ENCODE measurements at places on chromosomes 4 and X.

- DNase-seq, result no peak
These were observed 47.4 kb upstream of the AGA start for GRCh38 chr4:177489471-177490246.

- no peak for DNase-seq
These were observed 105.9 kb downstream of the SH3RF1 start for GRCh38 chr4:169164669-169165415.

GRCh38 chr4:7052313-7052712 is 9.1 kb downstream of the TADA2B start:
- no peak for DNase-seq

DNA sequence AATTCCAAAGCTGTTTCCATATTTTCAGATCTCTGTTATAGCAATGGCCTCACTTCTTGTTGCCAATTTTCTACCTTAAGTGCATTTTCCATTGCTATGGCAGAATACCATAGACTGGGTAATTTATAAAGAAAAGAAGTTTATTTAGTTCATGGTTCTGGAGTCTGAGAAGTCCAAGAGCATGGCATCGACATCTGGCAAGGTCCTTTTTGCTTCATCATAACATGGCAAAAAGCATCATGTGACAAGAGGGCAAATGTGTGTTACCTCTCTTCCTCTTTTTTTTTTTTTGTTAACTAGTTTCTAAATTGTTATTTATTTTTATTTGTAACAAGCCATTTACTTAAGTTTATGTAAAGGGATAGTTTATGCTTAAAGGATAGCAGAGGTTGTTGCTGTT is 45.2 kb upstream of the SYTL5 start:
- DNase-seq, result no peak

DNA sequence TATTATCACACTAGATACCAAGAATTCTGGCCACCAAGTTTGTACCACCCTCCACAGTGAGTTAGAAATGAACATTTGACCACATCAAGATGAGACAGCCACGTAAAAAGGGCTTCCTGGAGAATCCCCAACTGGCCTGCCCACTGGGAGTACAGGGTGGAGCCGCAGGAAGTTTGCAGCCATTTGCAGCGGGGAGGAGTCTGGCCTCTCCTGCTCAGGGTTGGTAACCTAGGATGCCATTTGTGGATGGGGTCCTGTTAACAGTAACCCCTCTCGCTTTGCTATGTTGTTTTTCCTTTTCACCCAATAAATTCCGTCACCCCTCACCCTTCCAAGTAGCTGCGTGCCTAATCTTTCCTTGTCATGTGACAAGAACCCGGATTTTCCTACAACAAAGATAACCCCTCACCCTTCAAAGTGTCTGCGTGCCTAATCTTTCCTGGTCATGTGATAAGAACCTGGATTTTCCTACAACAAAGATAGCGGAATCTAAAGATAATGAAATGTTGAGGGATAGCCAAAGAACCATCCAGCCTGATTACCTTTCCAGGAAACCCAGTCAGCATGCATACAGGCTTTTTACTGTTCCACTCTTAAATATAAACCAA is 245.4 kb downstream of the NAF1 start:
- DNase-seq, result no peak

DNA sequence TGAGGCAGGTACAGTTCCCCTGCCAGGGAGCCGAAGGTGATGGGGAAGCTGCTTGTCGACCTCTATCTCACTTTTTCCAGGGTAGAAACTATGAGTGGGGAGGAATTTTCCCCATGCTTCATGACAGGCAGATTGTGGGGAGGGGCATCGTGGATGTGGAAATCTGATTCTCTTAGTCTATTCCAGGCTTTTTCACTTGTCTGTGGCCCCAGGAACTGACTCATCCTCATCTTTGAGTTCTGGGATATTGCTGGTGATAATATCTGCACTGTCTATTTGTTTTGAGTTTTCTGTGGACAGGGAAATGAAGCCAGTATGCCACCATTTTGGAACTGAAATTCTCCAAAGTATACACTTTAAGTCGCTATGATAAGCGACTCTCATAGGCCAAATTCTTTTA is 7.6 kb upstream of the TLR2 start:
- no peak for DNase-seq

- DNase-seq, result no peak
These were observed at the start of gene MAGED2 for GRCh38 chrX:54807524-54808108. MAGED2 (plus strand) TSS chrX:54807745; CDS start chrX:54809332, 1,587 bp downstream.

DNA sequence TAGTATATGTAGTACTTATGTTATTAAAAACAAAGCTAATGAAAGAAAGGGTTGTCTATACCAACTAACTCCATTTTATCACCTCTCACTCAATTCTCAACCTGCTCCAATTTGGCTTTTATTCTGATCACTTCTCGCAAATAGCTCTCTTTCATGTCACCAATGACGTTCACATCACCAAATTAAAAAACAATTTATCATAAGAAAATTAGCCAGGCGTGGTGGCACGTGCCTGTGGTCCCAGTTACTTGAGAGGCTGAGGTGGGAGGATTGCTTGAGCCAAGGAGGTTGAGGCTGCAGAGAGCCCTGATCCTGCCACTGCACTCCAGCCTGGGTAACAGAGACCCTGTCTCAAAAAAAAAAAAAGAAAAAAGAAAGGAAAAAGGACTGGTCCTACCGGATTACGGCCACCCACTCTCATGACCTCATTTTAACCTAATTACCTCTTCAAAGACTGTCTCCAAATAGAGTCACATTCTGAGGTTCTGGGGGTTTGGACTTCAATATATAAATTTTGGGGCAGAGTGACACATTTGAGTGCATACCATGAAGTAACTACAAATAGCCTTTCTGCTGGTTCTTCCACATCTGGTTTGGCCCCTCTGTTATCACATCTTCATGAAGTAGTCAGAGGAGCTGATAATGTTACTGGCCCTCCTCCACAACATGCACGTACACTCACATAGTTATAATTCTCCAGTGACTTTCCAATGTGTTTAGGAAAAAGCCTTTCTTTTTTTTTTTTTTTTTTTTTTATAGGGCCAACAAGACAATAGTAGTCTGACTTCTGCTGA is 15.8 kb upstream of the RBMX start:
- DNase-seq, result no peak

DNA sequence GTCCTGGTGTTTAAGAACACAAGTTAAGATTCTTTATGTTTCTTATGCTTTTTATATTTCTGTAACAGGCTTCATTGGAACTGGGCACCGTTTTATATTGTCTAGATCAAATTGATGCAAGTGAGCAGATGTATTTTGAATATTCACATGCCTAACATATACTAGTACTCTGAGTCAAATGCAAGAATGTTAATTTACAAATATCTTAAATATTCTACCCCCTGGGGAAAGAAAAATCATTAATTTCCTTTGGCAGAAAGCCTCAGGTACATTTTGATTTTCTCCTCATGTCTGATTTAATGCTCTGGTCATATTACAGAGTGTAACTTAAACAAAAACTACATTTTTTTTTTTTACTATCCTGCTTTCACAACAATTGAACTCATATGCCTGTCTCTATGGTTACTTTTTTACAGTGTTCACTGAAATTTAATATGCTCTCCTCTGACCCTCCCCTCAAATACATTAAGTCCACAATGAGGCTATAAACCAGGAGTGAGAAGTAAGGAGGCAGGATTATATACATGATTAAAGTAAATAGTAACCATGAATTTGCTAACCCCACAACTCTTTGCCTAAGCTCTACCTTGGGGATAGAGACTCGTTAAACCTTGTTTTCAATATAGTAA is 2.4 kb upstream of the NSUN7 start:
- DNase-seq, result no peak

DNA sequence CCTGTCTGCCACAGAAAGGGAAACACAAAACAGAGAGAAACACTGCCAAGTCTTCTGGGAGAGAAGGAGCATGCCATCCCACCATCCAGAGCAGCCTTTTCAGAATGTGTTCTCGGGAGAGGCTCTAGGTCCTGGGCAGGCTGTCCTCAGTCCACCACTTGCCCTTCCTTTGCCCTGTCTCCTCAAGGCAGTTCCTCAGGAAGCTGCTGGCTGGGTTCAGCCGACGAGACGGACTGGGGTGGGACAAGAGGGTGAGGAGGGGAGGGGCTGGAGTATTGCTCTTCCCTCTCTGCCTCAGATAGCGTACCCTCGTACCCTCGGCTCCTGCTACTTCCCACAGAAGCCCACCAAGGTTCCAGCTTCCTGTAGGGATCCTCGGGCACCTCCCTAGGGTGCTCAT is 26.6 kb upstream of the LGI2 start:
- no peak for DNase-seq

- DNase-seq, result no peak
These were observed 70.4 kb downstream of the METTL14 start for GRCh38 chr4:118755438-118756226.

DNA sequence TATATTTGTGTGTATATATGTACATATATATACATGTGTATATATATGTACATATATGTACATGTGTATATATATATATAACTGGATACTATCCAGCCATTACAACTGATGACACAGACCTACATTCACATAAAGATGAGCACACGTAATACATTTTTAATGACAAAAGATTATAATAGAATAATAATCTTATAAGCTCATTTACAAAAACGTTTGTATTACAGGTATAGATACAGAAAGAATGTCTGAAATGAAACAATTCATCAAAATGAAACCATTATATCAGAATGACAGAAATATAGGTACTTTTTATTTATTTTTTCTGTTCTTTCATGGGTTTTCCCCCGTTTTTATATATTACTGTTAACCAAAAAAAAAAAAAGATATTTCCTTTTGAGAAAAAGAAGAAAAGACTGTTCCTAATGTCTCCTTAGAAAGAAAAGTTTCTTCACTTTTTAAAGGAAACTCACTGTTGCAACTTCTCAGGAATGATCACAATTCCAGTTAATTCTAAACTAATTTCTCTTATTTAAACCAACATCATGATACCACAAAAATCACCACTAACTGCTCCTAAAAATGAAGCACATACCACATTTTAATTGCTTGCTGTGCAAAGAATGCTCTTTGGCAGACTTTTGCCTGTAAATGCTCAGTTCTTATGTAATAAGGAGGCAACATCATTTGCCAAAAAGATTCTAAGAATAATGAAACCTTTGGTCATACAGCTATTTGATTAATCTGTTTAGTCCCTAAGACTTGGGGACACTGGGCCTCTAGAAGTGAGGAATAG is 18.9 kb downstream of the LEF1 start:
- DNase-seq, result no peak

GRCh38 chrX:38768079-38768478 is 33.2 kb upstream of the MID1IP1 start:
- no peak for DNase-seq

DNA sequence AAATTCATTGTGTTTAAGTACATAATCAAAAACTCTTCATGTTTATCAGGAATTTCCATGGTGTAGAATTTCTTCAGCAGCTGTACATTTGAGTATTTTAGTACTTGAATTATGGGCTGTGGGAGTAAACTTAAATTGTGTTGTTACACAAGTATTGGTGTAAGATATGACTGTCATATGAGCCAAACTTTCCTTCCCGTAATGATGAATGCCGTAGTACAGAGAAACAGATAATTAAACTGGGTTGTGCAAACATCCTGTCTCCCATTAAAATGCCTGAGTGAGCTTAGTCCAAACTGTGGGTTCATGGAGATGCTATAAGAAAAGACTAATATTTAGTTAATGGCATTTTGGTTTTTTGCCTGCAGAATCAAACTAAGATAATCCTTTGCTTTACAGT is 159.2 kb downstream of the SLC4A4 start:
- DNase-seq, result no peak

- no peak for DNase-seq
These were observed 368.6 kb upstream of the CXorf51A start for GRCh38 chrX:147183161-147183560.

DNA sequence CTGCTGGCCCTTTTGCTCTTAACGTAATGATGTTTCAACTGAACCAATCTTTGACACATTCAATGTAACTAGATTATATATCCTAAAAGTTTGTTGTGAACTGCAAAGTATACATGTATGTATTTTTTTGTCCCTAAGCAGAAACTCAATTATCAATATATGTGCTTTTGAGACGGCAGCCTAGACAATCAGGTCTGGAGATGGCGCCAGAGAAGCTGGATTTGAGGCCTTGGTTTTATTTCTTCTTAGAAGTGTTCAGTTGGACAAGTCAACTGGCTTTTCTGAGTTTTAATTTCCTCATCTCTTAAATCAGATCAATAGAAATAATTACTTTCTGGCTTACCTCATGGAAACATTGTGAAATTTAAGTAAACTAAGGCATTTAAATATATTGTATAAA is 62.5 kb downstream of the DCAF8L1 start:
- DNase-seq, result no peak

DNA sequence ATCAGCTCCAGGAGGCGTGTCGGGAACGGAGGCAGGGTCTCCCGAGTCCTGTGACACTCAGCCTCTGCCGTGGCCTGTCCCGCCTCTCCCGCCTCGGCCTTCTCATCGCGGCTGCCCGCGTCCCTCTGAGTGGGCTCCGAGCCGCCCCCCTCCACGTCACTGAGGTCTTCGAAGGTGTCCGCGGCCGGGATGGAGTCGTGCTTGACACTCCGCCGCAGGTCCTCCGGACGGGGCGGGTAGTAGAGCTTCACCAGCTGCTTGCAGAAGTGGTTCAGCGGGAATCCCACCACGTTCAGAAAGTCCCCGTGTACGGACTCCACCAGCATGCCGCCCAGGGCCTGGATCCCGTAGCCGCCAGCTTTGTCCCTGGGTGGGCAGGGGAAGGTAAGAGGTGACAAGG is 25.0 kb downstream of the ASMTL start:
- DNase-seq, result no peak

DNA sequence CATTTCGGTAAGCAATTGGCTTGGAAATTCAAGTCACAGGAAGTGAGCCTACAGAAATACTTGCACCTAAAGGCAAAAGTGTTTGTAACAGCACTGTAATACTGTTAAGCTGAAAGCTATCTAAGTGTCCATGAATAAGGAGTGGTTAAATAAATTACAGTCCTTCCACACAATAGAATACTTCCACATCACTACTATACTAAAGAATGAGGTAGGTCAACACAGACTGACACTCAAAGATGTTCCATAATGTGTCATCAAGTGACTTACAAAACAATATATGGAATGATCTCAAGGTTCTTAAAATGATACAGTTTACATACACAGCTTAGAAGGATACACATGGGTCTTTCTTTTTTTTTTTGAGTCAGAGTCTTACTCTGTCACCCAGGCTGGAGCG is 27.0 kb downstream of the SLC10A6 start:
- DNase-seq, result no peak

DNA sequence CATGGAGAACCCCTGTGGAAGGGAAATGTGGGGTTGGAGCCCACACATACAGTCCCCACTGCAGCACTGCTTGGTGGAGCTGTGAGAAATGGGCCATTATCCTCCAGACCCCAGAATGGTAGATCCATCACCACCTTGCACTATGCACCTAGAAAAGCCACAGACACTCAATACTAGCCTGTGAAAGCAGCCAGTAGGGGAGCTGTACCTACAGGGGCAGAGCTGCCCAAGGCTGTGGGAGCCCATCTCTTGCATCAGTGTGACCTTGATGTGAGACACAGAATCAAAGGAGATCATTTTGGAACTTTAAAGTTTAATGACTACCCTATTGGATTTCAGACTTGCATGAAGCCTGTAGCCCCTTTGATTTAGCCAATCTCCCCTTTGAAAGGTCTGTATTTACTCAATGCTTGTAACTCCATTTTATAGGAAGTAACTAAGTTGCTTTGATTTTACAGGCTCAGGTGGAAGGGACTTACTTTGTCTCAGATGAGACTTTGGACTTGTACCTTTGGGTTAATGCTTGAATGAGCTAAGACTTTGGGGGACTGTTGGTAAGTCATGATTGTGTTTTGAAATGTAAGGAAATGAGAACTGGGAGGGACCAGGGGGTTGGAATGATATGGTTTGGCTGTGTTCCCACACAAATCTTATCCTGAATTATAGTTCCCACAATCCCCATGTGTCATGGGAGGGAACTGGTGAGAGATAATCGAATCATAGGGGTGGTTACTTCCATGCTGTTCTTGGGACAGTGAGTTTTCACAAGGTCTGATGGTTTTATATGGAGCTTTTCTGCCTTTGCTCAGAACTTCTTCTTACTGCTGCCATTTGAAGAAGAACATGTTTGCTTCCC is 352.6 kb downstream of the INPP4B start:
- no peak for DNase-seq

All from activated T-cell treated with anti-CD3 and anti-CD28 coated beads, Interleukin-2, amount 50 U/mL, for 48 hours (primary cell).